ENCODE measurements at places on chromosomes 3 and 15.

- DNase-seq, result no peak
Measured at GRCh38 chr3:64352639-64352992, 127.3 kb upstream of the PRICKLE2 start.

DNA sequence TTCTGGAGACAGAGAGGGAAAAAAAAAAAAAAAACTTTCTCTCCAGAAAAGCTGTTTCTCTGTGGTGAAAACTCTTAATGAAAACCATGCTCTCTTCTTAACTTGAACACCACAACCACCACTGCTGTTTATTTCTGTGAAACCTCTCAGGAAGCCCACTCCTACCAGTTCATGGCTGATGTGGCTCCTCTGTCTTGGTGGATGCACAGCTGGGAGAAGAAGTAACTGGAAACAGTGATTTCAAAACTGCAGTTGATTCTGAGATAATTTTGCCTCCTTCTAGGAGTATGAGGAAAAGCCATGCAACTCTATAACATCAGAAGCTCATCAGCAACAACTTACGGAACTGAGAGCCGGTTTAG, 40.2 kb upstream of the PYGO1 start:
- DNase-seq, result no peak

GRCh38 chr3:191894406-191894805, 433.4 kb downstream of the PYDC2 start:
- no peak for DNase-seq

- DNase-seq, result no peak
Measured at GRCh38 chr15:89785774-89786140, 9.6 kb downstream of the MESP2 start.

DNA sequence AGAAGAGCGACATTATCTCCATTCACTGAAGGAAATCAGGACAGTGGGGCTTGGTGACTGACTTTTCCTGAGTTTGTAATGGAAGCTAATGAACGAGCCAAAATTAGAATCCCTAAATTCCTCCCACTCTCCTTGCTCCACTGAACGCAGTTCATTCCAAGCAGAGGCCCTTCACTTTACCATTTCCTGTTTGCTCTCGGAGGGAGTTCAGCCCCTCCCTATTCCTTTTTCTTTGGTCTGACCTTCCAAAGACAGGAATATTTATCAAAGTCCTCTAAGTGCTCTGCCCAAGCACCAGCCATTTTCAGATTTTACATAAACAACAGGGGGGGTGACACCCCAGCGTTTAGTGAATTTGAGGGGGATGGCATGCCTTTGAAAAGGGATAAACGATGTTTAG, 24.0 kb upstream of the PTPRG start:
- no peak for DNase-seq

GRCh38 chr3:24951180-24951579, 456.5 kb upstream of the THRB start:
- no peak for DNase-seq
